ENCODE measurements at places on chromosomes 2 and 18. TPM values are rescaled to one million over a fixed set of nuclear protein-coding genes. Genes with fewer than 3 reads are reported as not detected.

DNA sequence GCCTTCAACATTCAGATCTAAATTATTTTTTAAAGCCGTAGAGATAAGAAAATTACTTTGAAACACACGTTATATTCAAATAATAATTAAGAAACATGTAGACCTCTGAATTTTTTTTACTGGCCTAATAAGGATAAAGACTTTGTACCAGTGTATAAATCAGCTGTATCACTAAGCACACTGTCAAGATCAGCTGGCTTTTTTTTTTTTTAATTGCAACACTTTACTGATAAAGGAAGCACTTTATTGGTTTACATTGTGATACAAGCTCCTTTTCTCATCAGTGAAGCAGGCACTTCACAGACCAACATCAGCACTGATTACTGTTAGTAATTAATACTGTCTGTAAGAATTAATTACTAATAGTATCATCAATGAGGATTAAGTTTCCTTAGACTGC, 88.5 kb downstream of the RBBP8 start:
- no peak for DNase-seq

DNA sequence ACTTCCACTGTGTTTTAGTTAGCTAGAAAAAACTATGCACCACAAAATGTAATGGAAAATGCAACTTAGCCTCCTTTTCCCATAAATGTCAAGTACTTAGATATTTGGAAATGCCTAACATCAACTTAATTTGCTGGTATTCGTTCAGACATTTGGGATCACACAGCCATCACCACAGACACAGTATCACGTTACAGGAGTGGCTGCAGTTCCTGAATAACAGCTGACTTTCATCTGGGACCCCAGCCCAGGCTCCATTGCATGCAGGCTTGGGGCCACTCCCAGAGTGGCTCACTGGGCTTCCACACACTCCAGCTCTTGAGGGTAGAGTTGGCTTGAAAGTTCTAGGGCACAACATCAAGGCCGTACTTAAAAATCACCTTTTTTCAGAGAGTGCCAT, 9.3 kb downstream of the TMEM182 start:
- peak; percentile 79 for DNase-seq

GRCh38 chr18:32280188-32280783, 90.4 kb downstream of the MEP1B start:
- DNase-seq: no peak

IL1B gene
- total RNA-seq: 0.21 TPM

LIPG gene
- total RNA-seq: 2.9 TPM

- DNase-seq: no peak
Measured at GRCh38 chr2:219252570-219252899, 508 bp upstream of the TUBA4B start.

SEPTIN10 gene
- total RNA-seq: 113 TPM

DNA sequence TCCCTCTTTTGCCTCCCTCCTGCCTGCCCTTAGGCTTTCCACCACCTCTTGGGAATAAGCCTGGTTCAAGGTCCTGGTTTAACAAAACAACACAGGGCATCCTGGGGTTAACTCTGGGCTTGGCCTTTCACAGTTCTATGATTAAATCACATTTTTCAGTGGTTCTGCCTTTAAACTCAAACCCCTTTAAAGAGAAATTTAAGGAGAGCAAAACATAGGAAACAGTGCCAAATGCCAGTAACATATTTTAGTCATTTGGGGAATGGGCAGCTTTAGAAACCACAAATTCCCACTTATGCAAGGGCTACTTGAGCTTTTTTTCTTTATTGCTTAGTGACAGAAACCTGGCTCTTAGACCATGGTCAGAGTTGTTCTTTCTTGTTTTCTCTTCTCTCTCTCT, 112.2 kb upstream of the FZD5 start:
- no peak for DNase-seq

DNA sequence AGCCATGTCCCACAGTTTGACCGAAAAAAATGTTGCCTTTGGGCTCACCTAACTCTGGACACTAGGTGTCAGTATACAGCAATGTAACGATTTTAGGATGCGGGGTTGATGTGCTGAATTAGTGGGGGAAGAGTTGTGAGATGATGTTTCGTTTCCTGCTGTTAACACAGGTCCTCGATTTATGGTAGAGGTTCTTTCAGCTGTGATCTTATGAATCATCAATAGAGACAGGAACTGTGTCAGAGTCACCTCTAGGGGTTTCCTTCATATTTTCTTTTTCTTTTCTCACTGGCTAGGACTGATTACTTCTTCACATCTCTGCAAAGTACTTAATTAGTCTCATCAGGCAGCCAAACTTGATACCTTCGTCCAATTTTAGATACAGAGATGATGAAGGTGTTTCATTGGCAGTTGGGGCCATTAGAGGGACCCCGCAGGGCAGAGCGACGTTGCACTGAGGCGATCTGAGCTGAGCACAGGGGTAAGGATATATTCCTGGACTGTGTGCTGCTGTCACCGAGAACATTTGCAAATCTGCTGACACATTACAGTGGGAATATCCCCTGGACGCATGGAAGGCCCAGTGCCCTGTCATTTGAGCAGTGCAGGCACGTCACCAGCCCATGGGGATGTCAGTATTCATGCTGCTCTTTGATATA, 10.2 kb upstream of the MMADHC start:
- peak; percentile 90 for DNase-seq

GDF7 gene
- 0.82 TPM for total RNA-seq

LAMA1 gene
- 4.5 TPM for total RNA-seq

DNA sequence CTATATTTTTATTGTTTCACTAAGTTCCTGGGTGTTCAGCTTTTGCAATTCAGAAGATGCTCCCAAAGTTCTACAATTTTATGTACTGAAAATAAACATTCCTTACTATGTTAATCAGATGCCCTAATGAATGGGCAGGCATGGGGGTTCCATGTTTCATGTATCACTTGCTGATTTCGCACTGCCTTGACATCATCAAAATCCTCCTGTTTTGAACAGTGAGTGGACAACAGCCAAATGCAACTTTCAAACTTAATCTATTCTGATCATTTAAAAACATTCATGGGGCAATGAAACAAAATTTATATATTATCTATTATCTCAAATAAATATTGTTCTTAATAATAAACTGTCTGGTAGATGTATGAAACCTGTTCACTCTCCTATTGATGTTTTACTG, 43.2 kb downstream of the ZEB2 start:
- DNase-seq: no peak

DNA sequence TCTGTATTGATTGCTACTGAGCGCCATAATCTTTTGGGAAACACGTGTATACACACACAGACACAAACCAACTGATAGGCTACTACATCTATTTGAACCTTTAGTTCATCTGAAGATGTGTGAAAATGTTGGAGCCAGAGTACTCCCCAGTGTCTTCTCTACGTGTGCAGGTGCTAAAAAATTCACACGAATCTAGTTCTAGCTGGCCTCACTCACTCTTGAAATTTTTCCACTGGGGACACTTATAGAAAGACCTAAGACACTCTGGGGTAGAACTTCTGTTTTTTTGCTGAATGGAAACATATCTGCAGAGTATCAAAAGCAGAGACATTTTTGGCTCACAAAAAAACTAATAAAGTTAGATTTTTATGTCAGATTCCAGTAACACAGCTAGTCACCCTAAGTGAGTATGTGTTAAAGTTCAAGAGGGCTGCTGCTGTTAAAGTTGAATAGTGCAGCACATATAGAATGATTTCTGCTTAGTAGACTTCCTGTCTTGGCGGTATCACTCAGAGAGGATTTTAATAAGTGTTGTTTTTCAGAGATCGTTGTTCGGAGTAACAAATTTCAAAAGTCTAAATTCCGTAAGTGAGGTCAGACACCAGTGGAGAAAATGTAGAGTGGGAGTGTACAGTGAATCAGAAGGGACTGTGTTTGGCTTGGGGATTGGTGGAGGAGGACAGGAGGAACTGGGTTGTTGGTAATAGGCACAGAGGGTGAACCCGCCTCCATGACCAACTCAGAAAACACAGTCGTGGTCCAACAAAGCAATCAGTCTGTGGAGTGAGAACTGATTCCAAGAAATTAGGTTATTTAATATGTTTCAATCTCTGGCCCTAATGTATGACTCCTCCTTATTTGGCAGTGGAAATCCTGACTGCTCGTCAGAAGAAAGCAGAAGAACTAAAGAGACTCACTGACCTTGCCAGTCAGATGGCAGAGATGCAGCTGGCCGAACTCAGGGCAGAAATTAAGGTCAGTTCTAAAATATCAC, 43.1 kb downstream of the KCTD18 start:
- peak; percentile 89 for DNase-seq
